ENCODE measurements at places on chromosomes 16 and 17.

- no peak for DNase-seq
These were observed 21.0 kb downstream of the SNN start for GRCh38 chr16:11689031-11689840.

DNA sequence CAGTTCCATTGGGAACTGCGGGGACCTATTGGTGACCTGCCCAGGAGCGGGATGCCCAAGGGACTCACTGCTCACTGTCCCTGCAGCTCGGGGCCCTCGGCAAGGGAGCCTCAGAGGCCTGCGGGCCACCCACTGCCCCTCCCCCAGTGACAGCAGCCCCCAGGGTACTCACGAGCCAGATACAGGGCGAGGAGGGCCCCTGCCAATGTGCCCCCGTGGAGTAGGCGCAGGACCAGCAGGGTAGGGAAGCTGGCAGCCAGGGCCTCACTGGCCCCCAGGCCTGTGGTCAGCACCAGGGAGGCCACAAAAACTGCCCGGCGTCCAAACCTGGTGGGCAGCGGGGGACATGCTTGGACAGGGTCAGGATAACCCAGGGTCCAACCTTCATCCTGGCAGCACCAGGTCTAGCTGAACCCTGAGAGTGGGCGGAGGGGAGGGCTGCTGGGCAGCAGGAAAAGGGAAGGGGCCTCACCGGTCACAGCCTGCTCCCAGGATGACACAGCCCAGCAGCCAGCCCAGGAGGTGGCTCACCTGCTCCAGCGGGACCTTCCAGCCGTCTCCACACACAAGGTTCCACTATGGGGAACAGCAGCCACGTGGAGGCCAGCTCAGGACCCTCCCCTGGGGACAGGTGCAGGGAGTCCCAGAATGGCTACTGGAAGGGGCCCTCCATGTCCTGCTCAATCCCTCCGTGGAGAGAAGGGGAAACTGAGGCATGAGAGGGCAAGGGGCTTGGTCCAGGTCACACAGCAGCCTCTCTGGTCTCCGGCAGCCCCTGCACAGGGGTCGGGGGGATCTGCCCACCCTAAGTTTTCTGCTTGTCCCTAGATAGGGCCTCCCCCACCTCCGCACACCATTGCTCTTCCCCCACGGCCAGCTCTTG lies 855 bp downstream of the SLC22A31 start:
- DNase-seq = no peak

- no peak for DNase-seq
These were observed 8.4 kb upstream of the SPDYE4 start for GRCh38 chr17:8766731-8767130.

- peak; percentile 48 for DNase-seq
These were observed 41.1 kb downstream of the KLHDC4 start for GRCh38 chr16:87724490-87725291.

GRCh38 chr17:55811536-55811935 lies 60.7 kb downstream of the PCTP start:
- DNase-seq = no peak

- DNase-seq = no peak
These were observed 40.4 kb upstream of the DNAJA2 start for GRCh38 chr16:47013910-47014309.

DNA sequence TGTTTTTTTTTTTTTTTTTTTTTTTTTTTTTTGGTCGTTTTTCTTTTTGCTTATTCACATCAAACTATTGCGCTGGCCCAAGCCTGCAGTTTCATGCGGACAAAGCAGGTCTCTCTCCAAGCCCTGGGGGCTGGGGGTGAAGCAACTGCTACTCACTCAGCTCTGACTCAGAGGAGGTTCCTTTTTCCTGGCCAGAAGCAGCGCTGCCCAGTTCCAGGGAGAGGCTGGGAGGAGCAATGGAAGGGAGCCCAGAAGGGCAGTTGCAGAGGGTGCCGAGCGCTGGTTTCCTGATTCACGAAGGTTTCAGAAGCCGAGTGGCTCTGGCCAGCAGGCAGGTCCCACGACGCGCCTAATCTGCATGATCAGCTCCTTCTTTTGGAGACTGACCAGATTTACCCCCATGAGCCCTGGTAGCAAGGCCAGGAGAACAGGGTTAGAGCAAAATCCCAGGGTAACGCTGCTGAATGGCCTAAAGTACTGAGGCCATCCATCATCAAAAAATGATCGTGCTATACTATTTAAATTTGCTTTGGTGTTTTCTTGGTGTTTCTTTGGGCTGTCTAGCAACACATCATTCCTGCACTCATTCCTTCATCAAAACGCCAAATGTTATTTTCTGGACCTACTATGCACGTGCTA lies 144.7 kb upstream of the SOX9 start:
- no peak for DNase-seq

- DNase-seq = no peak
These were observed 26.4 kb downstream of the RNF43 start for GRCh38 chr17:58390884-58391283.

DNA sequence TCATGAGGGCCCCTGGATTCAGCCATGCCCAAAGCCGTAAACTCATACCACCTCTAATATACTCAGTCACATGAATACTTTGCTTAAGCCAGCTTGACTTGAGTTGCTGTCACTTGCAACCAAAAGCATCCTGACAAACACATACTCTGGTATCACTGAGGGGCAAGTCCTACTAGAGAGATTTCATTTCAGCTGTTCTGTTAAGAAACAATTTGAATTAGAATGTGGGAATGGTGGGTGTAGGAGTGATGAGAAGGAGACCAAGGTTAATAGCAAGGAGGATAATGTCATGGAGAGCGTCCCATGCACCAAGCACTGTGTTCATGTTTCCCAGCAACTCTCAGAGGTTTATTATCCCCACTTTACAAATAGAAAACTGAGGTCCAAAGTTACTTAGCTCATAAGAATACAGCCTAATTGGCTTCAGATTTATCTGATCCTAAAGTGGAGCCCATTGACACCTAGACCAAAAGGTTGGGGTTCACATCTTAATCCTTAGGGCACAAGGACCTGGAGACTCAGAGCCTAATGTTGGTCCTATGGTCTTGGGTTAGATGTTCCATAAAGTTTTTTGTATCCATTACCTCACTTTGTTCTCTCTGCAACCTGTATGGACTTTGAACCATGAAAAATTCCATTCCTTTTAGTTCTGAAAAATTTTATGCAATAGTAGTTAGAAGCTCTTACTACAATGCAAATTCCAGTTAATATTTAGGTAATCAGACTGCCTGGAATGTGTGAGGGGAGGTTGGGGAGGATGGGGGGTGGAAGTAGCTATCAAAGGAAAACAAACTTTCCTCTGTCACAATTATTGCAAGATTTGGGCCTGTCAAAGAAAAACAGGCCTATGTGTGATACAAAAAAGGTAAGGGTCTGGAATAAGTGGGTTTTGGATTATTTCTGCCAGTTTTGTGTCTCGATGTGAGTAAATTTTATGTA lies 105.9 kb downstream of the IRX3 start:
- no peak for DNase-seq

DNA sequence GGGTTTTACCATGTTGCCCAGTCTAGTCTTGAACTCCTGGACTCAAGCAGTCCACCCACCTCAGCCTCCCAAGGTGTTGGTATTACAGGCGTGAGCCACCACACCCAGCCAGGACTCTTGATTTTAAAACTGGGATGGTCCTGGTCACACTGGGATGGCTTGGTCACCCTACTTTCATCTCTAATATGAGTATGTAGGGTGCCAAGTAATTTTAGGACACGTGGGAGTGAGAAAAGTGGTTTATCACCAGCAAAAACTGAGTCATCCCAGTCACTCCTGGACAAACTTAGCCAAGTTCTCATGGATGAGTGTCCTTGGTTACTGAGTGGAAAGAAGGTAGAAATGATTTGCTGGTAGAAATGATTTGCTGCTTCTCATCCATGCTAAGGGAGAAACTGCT lies 9.9 kb downstream of the CLEC19A start:
- DNase-seq = no peak

DNA sequence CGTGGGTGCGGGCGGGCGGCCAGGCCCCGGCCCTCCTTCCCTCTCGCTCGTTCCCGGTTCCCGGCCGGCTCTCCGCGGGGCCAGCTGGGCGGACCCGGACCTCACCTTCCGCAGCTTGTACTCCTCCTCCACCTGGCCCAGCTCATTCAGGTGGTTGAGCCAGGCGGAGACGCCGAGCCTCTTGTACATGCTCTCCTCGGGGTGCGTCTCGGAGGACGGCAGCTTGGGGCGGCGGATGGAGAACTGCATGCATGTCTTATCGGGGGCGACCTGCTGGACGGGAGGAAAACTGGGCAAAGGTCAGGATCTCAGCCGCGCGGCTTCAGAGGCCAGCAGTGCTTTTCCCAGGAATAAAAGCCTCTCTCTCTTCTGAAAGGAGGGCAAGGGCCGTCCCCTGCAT lies 85.4 kb downstream of the TBC1D16 start:
- DNase-seq = no peak

DNA sequence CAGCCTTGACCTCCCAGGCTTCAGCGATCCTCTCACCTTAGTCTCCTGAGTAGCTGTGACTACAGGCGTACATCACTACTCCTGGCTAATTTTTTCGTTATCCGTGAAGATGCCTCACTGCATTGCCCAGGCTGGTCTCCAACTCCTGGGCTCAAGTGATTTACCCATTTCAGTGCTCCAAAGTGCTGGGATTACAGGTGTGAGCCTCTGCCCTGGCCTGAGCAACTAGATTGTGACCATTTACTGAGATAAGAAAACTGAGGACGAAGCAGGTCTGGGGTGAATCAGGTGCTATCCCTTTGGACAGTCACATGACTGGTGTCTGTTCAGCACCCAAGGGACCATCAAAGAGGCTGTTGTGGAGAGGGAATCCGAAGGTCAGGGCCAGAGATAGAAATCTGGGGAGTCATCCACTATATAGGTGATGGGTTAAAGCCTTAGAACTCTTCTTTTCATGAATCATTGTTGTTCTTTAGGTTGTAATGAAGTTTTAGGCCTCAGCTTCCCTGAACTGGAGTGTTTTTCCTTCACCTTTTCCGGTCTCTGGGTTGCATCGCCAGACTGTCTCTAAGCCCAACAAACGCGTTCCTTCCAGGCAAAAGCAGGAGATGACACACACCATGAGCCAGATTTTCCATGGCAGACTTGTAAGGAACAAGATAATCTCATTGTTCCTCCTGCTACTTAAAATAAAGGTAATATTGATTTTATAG lies 62.5 kb downstream of the FTO start:
- DNase-seq = no peak

- peak; percentile 62 for DNase-seq
These were observed 51.6 kb upstream of the LYRM9 start for GRCh38 chr17:27944546-27945332.

GRCh38 chr17:44630703-44631102 lies 25.6 kb upstream of the MEIOC start:
- no peak for DNase-seq

- DNase-seq = no peak
These were observed 167.0 kb downstream of the MRM1 start for GRCh38 chr17:36768394-36768793.

GRCh38 chr16:21167929-21168602 lies 9.6 kb downstream of the LDAF1 start:
- DNase-seq = no peak

- DNase-seq = no peak
These were observed 725 bp upstream of the SPHK1 start for GRCh38 chr17:76383546-76384221.

DNA sequence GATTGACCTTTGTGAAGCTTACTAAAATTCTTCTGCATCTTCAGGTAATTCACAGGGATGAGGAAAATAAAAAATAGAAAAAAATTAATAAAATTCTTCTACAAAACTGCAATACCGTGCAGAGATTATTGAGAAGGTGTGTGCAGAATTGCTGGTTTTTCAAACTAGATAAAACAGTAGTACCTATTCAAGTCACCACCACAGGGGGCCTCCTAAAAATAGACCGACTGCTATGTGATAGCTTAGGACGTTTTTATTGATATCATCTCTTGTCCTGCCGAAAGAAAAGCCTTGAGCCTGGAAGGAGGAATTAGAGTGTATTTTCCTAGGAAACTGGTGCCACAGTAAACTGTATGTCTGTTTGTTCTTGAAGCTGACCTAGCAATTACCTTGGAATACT lies 325.9 kb downstream of the ZFHX3 start:
- no peak for DNase-seq

- DNase-seq = no peak
These were observed 317.5 kb upstream of the EEF2KMT start for GRCh38 chr16:5415123-5415522.

GRCh38 chr17:5027299-5027698 lies 7.9 kb downstream of the SLC52A1 start:
- no peak for DNase-seq

DNA sequence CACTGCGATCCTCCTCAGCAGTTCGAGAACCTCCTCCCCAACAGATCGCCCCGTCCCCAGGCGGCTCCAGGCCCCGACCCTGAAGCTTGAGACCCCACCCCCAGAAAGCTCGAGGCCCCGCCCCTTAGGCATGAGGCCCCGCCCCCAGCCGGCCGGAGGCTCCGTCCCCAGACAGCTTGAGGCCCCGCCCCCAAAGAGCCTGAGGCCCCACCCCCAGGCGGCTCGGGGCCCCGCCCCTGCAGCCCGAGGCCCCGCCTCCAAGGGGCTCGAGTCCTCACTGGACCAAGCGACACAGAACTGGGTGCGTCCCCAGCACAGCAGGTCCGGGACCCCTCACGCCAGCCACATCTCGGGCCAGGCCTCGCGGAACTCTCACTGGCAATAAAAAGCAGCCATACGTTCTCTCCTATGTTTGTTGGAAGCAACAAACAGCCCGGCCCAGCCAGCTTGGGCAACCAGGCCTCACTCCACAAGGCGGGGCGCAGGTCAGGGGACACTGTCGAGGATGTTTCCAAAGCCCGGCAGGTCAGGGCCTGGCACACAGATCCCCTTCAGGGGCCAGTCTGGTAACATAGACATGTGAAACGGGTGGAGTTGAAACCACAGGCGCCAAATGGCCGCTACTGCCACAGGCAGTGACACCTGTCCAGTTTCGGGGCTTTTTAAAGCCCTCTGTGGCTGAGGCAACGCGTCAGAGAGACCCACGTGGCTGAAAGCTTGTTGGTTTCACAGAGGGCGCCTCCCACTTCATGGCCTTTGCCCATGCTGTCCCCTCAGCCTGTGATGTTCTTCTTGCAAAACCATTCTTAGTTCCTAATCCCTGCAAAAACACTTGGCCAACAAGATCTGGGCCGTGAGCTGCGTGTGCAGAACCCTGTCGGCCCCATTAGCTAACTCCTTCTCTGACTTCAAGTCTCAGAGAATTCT lies 224.2 kb downstream of the PARN start:
- DNase-seq = no peak

- DNase-seq = no peak
These were observed 23.8 kb downstream of the OSBPL7 start for GRCh38 chr17:47797797-47798196.

Data from NCI-H2029 (cell line).